IMR-90 (cell line): ENCODE measurements at places on chromosomes 6 and 20. TPM values are rescaled to one million over a fixed set of nuclear protein-coding genes. Genes with fewer than 3 reads are reported as not detected.

DNA sequence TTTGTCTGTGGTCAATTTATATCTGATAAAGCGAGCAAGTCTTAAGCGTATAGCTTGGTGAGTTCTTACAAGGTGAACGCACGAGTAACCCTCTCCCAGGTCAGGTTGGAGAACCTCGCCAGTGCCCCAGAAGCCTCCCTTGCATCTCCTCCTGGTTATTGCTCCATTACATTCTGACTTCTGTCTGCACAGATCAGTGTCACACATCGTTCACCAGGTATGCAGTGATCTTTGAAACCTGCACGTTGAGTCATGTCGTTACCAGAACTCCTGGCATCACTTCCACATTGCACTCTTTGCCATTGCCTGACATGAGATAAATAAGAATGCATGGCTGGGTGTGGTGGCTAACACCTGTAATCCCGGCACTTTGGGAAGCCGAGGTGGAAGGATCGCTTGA, 44.2 kb downstream of the AKAP12 start:
- H3K27me3 ChIP-seq, result no peaks in the 10 kb centered on the region
- H3K4me3 ChIP-seq, result no peak overlapping the region
- H3K36me3 ChIP-seq, result peaks cover 2% of the 10 kb centered on the region; the same call in 1 of the 2 replicates
- H3K4me1 ChIP-seq, result peaks cover 2% of the 10 kb centered on the region
- no peak overlapping the region for H3K27ac ChIP-seq

DNA sequence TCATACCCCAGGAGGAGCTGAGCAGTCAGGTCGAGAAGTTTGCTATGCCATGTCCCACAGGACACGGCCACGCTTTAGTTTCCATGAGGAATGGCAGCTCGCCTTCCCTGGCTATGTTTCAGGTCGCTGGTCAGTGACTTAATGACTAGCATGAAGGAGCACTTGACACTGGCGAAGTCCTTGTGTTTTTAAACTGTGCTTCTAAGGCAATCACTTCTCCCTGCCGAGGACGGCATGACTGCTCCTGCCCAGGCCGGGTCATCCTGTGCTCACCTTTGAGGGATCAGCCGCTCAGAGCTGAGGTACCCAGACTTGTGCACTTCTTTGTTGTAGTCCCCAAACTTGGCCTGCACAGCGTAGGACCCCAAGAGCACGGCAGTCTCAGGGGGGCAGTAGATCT, 34.1 kb downstream of the EZR start:
- no peaks in the 10 kb centered on the region for H3K27me3 ChIP-seq
- no peak overlapping the region for H3K27ac ChIP-seq
- peaks cover 2% of the 10 kb centered on the region; the same call in 1 of the 2 replicates for H3K4me1 ChIP-seq
- peaks cover 53% of the 10 kb centered on the region for H3K36me3 ChIP-seq
- H3K4me3 ChIP-seq, result no peak overlapping the region

DNA sequence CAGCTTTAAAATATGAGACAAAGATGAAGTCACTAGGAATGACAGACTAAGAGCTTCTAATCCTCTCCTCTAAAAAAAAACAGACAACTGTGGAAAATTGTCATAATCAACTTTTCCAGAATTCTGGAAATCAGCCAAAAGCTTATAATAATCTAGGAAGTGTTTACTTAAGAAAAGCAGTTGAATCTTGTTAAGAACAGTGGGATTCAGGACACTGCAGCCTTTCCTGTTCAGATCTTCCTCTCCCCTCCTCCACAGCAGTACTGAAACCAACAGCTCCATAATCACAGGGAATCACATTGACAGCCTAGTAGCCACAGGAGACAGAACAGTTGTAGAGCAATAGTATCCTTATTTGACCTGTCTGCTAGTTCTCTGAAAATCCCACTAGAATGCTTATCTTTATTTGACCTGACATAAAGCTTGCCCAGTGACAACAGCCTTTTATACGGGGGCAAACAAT, 41.6 kb downstream of the IBTK start:
- H3K4me1 ChIP-seq, result 0 out of 2 replicates have a peak, but pooled peaks cover 2% of the 10 kb centered on the region
- no peak overlapping the region for H3K4me3 ChIP-seq

DNA sequence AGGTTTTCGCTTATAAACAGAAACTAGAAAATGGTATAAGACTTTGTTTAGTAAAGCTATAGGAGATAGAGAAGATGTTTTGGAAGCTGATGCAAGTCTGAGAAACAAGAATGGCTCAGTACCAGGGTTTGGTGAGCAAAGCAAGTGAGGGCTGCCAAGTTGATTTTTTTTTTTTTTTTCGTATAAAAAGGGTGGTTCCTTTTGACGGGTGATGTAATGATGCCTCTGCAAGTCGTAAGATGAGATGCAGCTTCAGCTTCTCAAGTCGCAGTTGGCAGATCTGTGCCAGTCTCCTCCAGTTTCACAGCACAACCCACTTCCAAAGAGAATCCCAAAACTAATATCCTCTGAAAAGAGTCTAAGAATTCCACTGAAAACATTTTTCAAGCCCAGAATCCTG, 252.8 kb upstream of the CDH4 start:
- DNase-seq, result no peak
- H3K27ac ChIP-seq, result no peak overlapping the region
- no peaks in the 10 kb centered on the region for H3K36me3 ChIP-seq
- no peak overlapping the region for H3K4me3 ChIP-seq
- H3K27me3 ChIP-seq, result no peaks in the 10 kb centered on the region

DNA sequence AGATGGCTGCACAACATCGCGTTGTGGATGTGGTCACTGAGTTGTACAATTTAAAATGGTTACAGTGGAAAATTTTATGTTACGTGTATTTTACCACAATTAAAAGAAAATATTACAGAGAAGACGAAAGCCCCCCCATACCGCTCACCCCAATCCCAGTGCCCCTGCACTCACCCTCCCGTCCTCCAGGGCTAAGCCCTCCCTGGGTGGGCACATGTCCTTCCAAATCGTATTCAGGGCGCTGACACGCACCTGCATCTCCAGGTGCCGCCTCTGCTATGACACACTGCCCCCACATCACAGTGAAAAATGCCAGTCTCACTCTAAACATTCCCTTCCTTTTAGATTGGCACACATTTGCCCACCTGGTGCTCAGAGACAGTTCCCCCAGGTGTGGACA, 49.4 kb downstream of the PSMG4 start:
- peaks cover 33% of the 10 kb centered on the region for H3K27me3 ChIP-seq
- no peak overlapping the region for H3K4me3 ChIP-seq
- H3K27ac ChIP-seq, result no peak overlapping the region
- H3K4me1 ChIP-seq, result no peaks in the 10 kb centered on the region
- H3K36me3 ChIP-seq, result no peaks in the 10 kb centered on the region

DNA sequence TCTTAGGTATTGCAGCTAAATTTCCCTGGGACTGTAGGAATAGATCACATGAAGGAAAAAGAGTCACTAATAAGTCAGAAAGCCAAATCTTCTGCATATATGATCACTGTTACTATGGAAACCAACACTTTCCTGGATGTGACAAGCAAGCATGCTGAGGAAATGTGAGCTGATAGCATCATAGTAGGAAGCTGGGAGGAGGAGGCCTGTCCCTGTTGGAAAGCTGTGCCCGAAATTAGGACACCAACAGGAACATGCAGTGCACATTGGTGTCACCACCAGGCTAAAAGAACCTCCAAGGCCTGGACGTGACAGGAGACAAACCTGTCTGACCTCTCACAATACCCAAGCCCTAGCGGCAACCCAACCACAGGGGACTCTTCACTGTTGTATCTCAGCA, 181.9 kb upstream of the PCSK2 start:
- no peak overlapping the region for H3K4me3 ChIP-seq
- no peaks in the 10 kb centered on the region; the same call in 1 of the 2 replicates for H3K4me1 ChIP-seq
- H3K27me3 ChIP-seq, result peaks cover 9% of the 10 kb centered on the region; the same call in 1 of the 2 replicates
- no peaks in the 10 kb centered on the region for H3K36me3 ChIP-seq

- H3K4me3 ChIP-seq, result no peak overlapping the region
- no peaks in the 10 kb centered on the region for H3K27me3 ChIP-seq
- H3K27ac ChIP-seq, result peak overlapping the region; percentile 68; the same call in 1 of the 2 replicates
- DNase-seq, result peak; percentile 93
- H3K4me1 ChIP-seq, result peaks cover 8% of the 10 kb centered on the region
- H3K36me3 ChIP-seq, result no peaks in the 10 kb centered on the region
These were observed 20.0 kb upstream of the GSTA3 start for GRCh38 chr6:52929321-52930164.

DNA sequence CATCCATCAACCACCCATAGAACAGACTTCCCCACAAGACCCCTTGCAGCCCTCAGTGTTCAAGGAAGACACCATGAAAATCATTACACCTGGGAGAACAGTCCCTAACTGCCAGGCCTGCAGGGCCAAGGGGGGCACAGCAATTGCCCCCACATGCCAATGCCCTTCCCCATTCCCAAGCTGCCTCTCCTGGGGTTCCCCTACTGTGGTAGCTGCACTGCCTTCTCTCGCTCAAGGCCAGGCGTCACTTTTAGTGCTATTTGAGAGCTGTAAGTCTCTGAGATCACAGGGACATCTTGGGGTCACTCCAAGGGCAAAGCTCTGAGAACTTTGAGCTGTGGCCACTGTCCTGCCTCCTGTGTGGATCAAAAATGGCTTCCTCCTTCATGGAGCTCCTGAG, 6.0 kb upstream of the ACSS1 start:
- no peak overlapping the region for H3K27ac ChIP-seq
- no peaks in the 10 kb centered on the region for H3K36me3 ChIP-seq
- H3K27me3 ChIP-seq, result peaks cover 67% of the 10 kb centered on the region
- no peak for DNase-seq
- no peaks in the 10 kb centered on the region for H3K4me1 ChIP-seq

GRCh38 chr6:136129365-136129764, 120.7 kb downstream of the MTFR2 start:
- DNase-seq, result no peak
- H3K4me3 ChIP-seq, result no peak overlapping the region
- no peaks in the 10 kb centered on the region for H3K27me3 ChIP-seq
- H3K4me1 ChIP-seq, result no peaks in the 10 kb centered on the region; the same call in 1 of the 2 replicates
- H3K27ac ChIP-seq, result no peak overlapping the region

- DNase-seq, result no peak
- 0 out of 2 replicates have a peak, but pooled peaks cover 2% of the 10 kb centered on the region for H3K27me3 ChIP-seq
- H3K36me3 ChIP-seq, result no peaks in the 10 kb centered on the region
- H3K4me1 ChIP-seq, result no peaks in the 10 kb centered on the region; the same call in 1 of the 2 replicates
These were observed 6.8 kb downstream of the SAMD5 start for GRCh38 chr6:147515327-147515726.

- H3K4me1 ChIP-seq, result no peaks in the 10 kb centered on the region
- no peaks in the 10 kb centered on the region for H3K36me3 ChIP-seq
- no peak for DNase-seq
- no peak overlapping the region for H3K27ac ChIP-seq
- no peak overlapping the region for H3K4me3 ChIP-seq
These were observed 57.4 kb upstream of the DACT2 start for GRCh38 chr6:168376811-168377483.

DNA sequence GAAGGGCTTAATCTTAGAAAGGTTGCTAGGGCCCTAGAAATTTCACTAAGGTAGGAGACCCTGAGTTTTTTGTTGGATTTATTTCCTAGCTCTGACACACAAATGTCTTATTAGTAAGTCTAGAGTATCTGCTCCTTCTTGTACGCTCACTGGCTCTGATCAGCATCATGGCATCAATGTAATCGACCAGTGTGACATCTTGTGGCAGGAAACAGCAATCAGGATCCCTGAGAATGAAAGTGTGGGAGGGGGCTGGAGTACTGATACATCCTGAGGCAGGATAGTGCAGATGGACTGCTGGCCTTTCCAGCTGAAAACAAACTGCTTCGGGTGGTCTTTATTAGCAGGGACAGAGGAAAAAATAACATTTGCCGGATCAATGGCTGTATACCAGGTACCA, 10.0 kb upstream of the CST7 start:
- no peak overlapping the region for H3K4me3 ChIP-seq
- H3K36me3 ChIP-seq, result no peaks in the 10 kb centered on the region
- H3K4me1 ChIP-seq, result no peaks in the 10 kb centered on the region
- no peak for DNase-seq
- no peak overlapping the region for H3K27ac ChIP-seq
- H3K27me3 ChIP-seq, result peaks cover 2% of the 10 kb centered on the region

The HLA-DRA gene
- total RNA-seq, result not detected in 2 replicates

The BHLHE23 gene
- total RNA-seq, result not detected in 2 replicates

The MAS1 gene
- not detected in 2 replicates for total RNA-seq

The GUCA1A gene
- total RNA-seq, result under 0.01 and 0.18 TPM in 2 replicates

The SERAC1 gene
- 15.6 and 16.9 TPM in 2 replicates for total RNA-seq

The EYA2 gene
- total RNA-seq, result 2.3 and 2.5 TPM in 2 replicates

The OTOR gene
- total RNA-seq, result not detected in 2 replicates

The PRPH2 gene
- total RNA-seq, result 0.83 and 1.1 TPM in 2 replicates
